ENCODE measurements at places on chromosomes 7 and 10. TPM values are rescaled to one million over a fixed set of nuclear protein-coding genes. Genes with fewer than 3 reads are reported as not detected.
A peak's percentile ranks its signal among the peaks of the same experiment; 100 is the strongest.

- H3K27ac ChIP-seq: no peak overlapping the region
- no peaks in the 10 kb centered on the region for H3K4me1 ChIP-seq
Observed at GRCh38 chr7:22275661-22276060, 81.3 kb downstream of the RAPGEF5 start.

DNA sequence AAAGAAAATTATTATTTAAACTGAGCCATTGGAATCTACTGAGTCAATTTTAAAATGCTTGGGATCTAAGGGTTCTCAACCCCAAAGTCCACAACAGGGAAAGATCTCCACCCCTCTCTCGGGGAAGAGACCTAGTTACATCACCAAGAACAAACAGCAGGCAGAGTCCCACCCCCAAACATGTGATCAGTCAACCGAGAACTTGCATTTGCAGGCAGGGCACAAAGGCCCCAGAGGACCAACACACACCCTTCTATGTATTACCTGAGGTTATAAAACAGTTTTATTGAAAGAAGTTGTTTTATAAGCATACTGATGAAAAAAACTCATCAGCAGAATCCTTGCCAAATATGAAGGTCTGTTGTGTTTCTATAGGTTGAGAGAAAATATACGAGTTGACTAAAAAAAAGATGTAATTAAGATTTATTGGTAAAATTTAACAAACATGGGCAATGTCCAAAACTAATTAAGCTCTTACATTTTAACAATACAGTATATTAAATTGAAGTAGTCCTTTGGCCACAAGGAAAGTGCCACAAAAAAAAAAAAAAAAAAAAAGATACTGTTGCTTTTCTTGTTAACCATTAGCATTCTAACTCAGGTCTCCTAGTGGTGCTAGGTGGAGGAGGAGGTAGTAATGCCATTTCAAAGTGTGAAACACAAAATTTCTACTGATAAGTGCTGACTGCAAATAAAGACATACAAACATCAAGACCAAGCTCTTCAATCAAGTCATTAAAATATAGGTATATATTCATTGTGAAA, 975 bp upstream of the USP54 start:
- H3K36me3 ChIP-seq: no peaks in the 10 kb centered on the region
- peaks cover 4% of the 10 kb centered on the region for H3K4me1 ChIP-seq
- no peak overlapping the region for H3K27ac ChIP-seq
- H3K27me3 ChIP-seq: no peaks in the 10 kb centered on the region
- DNase-seq: peak; percentile 37
- H3K4me3 ChIP-seq: no peak overlapping the region

- H3K4me1 ChIP-seq: peaks cover 3% of the 10 kb centered on the region
- no peaks in the 10 kb centered on the region for H3K36me3 ChIP-seq
- no peaks in the 10 kb centered on the region for H3K27me3 ChIP-seq
- H3K27ac ChIP-seq: peak overlapping the region; percentile 36
- DNase-seq: peak; percentile 81
Observed at GRCh38 chr7:99392659-99393354, 15.6 kb downstream of the PDAP1 start.

DNA sequence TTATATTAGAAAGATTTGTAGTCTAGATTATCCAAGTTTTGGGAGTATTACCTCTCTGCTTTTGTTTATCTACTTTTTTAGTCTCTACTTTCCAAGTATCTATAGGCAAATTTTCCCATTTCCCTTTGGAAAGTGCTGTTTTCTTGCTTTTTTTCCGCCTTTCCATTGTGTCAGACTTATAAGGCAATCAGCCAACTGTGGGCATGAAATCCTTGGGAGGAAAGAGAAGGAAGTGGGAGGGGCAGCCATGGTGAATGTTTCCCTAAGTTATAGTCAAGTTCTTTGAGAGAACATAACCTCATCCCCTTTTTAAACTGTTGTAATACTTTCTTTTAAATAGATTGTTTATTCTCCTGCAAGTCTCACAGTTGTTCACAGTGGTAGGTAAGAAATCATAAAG, 52.6 kb downstream of the PTEN start:
- no peak overlapping the region for H3K27ac ChIP-seq
- H3K27me3 ChIP-seq: no peaks in the 10 kb centered on the region
- H3K4me3 ChIP-seq: no peak overlapping the region
- no peaks in the 10 kb centered on the region for H3K36me3 ChIP-seq

- peaks cover 2% of the 10 kb centered on the region for H3K4me1 ChIP-seq
- H3K27me3 ChIP-seq: no peaks in the 10 kb centered on the region
- no peak overlapping the region for H3K4me3 ChIP-seq
Observed at GRCh38 chr10:4650582-4650981, 175.4 kb upstream of the AKR1E2 start.

MGAM2 gene
- 0.12 TPM for total RNA-seq
